Stimulated activated memory B cell treated with anti-CD40 and anti-IgM and Interleukin-4, amounts not matched to agents 10 μg/mL and 1 μg/mL and 100 μg/mL, for 72 hours (primary cell): ENCODE measurements at places on chromosomes 16 and 17.

GRCh38 chr17:65630502-65630901 is 69.1 kb upstream of the AXIN2 start:
- no peaks in the 10 kb centered on the region for H3K36me3 ChIP-seq
- H3K4me1 ChIP-seq: no peaks in the 10 kb centered on the region
- no peak overlapping the region for H3K27ac ChIP-seq
- H3K27me3 ChIP-seq: peaks cover 14% of the 10 kb centered on the region
- no peak overlapping the region for H3K4me3 ChIP-seq

DNA sequence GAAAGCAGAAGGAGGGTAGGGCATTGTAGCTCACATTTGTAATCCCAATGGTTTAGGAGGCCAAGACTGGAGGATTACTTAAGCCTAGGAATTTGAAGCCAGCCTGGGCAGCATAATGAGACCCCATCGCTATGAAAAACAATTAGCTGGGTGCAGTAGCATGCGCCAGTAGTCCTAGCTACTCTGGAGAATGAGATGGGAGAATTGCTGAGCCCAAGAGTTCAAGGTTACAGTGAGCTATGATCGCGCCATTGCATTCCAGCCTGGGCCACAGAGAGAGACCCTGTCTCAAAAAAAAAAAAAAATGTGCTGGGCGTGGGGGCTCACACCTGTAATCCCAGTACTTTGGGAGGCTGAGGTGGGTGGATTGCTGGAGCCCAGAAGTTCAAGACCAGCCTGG is 5.0 kb downstream of the ATF7IP2 start:
- peaks cover 40% of the 10 kb centered on the region for H3K4me1 ChIP-seq
- H3K36me3 ChIP-seq: peaks cover 59% of the 10 kb centered on the region
- H3K27ac ChIP-seq: no peak overlapping the region
- H3K27me3 ChIP-seq: no peaks in the 10 kb centered on the region
- no peak overlapping the region for H3K4me3 ChIP-seq

DNA sequence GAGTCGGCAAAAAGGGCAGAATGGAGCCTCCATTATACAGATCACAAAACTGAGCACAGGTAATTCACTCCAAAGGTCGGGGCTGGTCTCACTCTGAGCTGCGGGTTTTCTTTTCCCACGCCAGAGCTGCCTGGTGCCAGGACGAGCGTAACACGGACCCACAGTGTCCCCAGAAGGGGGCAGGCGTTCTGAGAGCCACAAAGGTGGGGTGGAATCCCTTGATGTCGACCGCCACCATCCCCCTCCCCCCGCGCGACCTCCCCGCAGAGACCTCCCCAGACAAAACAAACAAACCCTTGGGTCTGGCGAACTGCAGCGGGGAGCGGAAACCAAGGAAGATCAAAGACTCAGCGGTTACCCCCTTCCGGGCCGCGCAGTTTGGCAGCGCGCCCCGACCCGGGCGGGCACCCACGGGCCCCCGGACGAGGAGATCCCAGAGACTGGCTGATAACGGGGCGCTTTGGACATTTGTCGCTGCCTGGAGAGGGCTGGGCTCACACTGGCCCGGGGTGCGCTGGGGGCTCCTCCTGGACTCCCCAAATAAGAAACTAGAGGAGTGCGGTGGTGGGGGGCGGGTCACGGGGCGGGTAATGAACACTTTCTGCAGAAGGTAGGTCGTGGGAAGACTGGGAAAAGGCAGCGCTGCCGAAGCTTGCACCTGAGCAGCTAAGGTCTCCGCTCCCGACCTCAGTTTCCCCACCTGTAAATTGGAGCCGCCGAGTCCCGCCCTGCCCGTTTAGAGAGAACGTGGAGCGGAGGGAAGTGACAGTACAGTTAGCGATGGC is 664 bp upstream of the NKD1 start:
- peaks cover 29% of the 10 kb centered on the region for H3K27me3 ChIP-seq
- peaks cover 6% of the 10 kb centered on the region for H3K36me3 ChIP-seq
- ATAC-seq: peak; percentile 70
- peaks cover 21% of the 10 kb centered on the region for H3K4me1 ChIP-seq
- no peak overlapping the region for H3K27ac ChIP-seq

- no peaks in the 10 kb centered on the region for H3K36me3 ChIP-seq
- no peaks in the 10 kb centered on the region for H3K27me3 ChIP-seq
- no peaks in the 10 kb centered on the region for H3K4me1 ChIP-seq
These were observed 341.4 kb downstream of the CA10 start for GRCh38 chr17:51817117-51817516.

DNA sequence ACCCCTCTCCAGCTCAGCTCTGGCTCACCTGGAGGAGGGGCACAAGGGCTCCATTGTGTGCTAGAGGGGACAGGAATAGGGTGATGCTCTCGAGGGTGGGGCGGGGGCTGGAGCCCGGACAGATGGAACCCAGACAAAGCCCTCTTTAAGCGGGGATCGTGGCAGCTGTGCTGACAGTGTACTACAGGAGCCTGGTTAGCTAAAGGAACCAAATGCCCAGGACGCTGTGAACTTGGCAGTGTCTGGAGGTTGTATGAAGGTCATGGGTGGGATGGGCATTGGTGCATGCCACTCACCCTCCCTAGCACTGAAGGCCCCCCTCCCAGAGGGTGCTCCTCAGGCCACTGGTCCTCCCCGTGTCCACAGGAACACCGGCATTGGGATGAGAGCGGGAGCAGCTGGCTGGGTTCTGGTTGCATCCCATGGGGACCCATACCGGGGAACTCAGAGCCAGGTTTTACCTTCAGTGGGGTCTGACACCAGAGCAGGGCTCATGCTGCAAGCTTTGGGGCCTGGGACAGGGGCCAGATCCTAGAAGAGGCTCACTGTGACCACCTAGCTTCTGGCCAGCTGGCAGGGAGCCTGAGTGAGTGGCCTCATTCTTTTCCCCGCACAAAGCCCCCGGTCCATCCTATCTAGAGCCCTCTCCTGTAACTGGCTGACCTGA is 11.9 kb downstream of the KIF19 start:
- ATAC-seq: no peak
- no peaks in the 10 kb centered on the region for H3K4me1 ChIP-seq
- no peak overlapping the region for H3K27ac ChIP-seq
- no peak overlapping the region for H3K4me3 ChIP-seq
- peaks cover 29% of the 10 kb centered on the region for H3K27me3 ChIP-seq

DNA sequence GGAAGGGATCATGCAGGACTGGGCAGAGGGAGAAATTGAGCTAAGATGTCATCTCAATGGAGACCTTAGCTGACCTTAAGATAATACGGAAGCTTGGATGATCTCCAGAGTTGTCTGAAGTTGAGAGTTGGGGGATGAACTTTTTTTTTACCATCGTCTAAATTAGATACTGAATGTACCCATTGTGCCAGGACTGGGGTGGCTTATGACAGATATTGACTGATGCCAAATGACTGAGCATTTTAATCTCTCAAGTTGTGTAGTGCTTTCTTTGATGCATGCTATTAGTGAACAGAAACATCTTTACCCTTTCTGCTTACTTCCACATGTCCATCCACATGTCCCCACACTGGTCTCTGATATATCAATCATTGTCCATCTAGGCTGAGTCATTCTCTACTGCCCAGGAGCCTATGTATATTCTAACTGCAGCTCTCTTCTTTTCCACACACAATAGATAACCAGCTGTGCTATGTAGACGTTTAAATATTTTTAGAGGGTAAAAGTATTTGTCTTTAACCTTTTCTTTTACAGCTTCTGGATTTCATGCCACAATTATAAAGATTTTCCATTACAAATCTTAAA is 60.2 kb upstream of the ZKSCAN2 start:
- peaks cover 6% of the 10 kb centered on the region for H3K36me3 ChIP-seq
- no peaks in the 10 kb centered on the region for H3K4me1 ChIP-seq
- peaks cover 25% of the 10 kb centered on the region for H3K27me3 ChIP-seq
- ATAC-seq: no peak

GRCh38 chr17:70879401-70879800 is 710.1 kb downstream of the KCNJ2 start:
- H3K36me3 ChIP-seq: no peaks in the 10 kb centered on the region
- H3K4me3 ChIP-seq: no peak overlapping the region
- no peak overlapping the region for H3K27ac ChIP-seq
- no peaks in the 10 kb centered on the region for H3K4me1 ChIP-seq

DNA sequence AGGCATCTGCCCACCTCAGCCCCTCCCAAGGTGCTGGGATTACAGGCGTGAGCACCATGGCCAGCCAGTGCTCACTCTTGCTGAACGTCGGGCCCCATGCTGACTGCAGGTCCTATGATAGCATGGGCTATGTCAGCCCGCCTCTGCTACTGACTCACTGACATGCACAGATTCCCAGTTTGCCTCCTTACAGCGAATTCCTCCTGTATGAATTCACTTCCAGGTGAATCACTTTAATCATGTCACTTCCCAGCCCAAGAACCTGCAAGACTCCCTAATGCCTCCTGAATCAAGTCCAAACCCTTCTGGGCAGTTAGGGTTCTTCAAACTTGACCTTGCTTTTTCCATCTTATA is 16.1 kb upstream of the UBTF start:
- peaks cover 13% of the 10 kb centered on the region for H3K4me1 ChIP-seq
- H3K27ac ChIP-seq: no peak overlapping the region
- H3K4me3 ChIP-seq: no peak overlapping the region
- no peak for ATAC-seq
- peaks cover 19% of the 10 kb centered on the region for H3K27me3 ChIP-seq

DNA sequence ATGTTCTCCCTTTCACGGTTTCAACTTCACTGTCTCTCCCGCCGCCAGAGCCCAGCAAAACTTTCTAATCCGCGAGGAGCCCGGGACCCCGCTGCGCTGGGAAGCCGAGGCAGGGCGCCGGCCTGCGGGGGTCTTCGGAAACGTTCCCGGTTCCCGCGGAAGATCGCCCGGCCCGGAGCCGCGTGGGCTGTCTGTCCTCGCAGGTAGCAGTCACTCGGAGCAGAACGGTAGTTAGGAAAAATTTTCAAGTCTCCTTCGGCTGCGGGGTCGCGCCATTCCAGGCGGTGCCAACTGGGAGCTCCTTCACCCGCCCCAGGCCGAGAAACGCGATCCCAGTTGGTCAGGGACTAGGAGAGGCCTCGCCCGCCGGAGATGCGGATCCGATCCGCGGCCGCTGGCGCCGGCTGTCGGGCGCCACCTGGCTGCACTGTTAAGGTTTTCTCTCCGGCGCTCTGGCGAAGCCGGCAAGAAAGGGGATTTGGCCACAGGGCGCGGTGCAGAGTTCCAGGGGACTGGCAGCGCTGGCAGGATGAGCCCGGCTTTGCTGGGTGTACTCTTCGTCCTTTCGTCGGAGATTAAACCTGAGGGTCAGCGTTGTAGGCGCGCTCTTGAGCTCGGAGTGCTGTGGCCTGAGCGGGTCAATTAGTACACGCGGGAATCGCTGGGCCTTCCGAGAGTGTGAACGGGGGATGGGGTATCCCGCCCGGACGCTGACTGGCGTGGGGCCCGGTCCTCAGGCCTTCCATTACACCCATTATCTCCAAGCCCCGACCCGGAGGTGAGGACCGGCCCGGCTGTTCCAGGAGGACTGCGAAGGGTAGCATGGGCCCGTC is 135.4 kb downstream of the KCNJ12 start:
- ATAC-seq: peak; percentile 82
- peak overlapping the region; percentile 55 for H3K27ac ChIP-seq
- H3K4me1 ChIP-seq: peaks cover 25% of the 10 kb centered on the region
- no peaks in the 10 kb centered on the region for H3K36me3 ChIP-seq
- peaks cover 43% of the 10 kb centered on the region for H3K27me3 ChIP-seq

DNA sequence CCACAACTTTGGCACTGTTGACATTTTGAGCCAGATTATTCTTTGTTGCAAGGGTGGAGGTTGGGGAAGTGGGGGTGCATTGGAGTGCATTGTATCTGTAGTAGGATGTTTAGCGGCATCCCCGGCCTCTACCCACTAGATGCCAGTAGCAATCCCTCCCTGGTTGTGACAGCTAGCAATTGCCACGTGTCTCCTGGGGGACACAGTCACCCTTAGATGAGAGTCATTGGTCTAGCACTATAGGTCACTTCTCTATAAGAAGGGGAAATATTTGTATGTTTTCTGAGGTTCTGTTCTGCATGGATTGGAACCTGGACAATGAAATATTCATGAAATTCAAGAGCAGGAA is 32.4 kb downstream of the MSI2 start:
- H3K4me3 ChIP-seq: no peak overlapping the region
- no peaks in the 10 kb centered on the region for H3K27me3 ChIP-seq
- peaks cover 47% of the 10 kb centered on the region for H3K4me1 ChIP-seq
- H3K36me3 ChIP-seq: peaks cover 37% of the 10 kb centered on the region
- no peak for ATAC-seq

DNA sequence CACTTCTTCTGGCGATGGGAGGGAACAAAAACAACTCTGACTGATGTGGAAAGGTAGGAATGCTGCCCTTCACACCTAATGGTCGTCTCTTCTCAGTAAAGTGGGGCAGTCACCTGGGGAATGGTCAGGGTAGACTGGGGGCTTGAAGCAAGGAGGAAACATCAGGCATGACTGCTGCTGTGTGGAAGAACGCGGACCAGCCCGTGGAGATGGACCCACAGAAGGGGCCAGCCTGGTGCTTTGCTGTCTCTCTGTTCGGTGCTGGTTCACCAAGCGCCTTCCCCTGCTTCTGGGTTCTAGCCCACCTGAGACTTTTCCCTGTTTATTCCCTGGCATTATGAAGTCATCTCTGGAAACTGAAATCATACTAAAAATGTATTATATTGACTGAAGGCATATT is 96.2 kb upstream of the DNAH17 start:
- no peak overlapping the region for H3K4me3 ChIP-seq
- H3K27ac ChIP-seq: peak overlapping the region; percentile 3
- ATAC-seq: no peak

GRCh38 chr17:4010754-4011153 is 46.5 kb upstream of the ATP2A3 start:
- H3K4me1 ChIP-seq: no peaks in the 10 kb centered on the region
- no peaks in the 10 kb centered on the region for H3K27me3 ChIP-seq
- no peak overlapping the region for H3K27ac ChIP-seq
- H3K36me3 ChIP-seq: peaks cover 53% of the 10 kb centered on the region
- no peak for ATAC-seq

DNA sequence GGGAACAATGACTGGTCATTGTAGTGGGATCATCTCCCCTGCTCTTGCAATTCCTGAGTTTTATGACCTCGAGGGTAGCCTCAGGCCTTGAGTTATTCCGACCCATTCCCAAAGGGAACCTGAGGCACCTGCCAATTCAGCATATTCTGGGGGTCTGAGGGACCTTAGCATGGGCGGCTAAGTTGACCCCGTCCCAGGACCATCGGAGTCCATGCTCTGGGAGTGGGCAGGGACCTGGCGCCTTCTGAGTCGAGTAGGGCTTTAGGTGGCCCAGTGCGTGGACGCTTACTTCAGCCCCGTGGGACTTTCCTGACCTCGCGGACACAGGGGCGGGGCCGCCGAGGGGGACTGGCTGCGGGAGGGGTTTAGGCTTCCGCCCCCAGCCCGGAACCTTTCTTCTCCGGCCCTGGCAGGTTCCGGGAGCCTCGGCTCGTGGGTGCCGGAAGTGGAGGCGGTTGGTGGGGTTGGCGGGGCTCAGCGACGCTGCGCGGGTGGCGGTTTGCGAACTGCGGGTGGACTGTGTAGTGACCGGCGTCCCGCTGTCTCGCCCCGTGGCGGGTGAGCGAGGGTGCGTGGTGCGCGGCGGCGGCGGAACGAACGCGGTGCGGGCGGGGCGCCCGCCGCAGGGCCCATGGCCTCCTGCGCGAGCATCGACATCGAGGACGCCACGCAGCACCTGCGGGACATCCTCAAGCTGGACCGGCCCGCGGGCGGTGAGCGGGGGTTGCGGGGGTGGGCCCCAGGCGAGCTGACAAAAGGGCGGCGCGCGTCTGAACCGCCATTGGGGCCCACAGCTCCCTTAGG is at the start of gene EDC4:
Gene EDC4 (plus strand): TSS at position 422 of the 804 bp plus-strand sequence. CDS start 210 bp downstream, at position 632.
- H3K4me3 ChIP-seq: peak within 1 kb of the TSS; percentile 95
- no peaks in the 10 kb centered on the region for H3K27me3 ChIP-seq
- H3K27ac ChIP-seq: peak within 1 kb of the TSS; percentile 89
- ATAC-seq: peak; percentile 92

GRCh38 chr17:72665852-72666851 is 426.3 kb downstream of the SLC39A11 start:
- H3K27ac ChIP-seq: no peak overlapping the region
- no peak overlapping the region for H3K4me3 ChIP-seq
- peaks cover 31% of the 10 kb centered on the region for H3K36me3 ChIP-seq
